ENCODE measurements at places on chromosomes 16 and 17.

DNA sequence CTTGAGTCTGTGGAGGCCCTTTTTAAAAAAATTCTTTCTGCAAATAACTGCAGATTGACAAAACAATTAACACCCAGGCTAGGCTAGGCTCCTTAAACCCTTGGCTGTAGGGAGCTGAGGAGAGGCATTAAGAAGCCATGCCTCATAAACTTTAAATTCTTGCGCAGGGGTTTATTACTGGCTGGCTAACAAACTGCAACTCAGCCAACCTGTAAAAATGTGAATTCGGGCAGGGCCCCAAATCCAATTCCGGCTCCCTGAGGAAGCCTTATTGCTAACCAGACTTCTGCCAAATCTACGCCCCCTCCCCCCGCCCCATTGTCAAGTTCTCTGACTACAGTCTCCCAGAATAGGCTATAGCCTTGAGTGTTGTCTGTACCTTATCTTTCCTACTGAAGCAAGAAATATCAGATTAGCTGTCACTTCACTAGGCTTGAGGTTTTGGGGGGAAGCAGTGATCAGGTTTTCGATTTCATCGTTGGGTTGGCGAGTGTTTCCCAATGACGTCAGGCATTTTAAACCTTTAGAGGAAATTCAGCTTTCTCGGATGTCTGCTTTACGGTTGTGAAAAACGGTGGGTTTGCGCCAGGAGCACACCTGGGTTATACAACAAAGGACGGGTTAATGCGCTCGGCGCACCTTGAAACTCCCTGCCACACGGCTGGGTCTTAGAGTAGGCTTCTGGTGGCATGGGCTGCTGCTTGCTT lies 2.0 kb downstream of the CDH3 start:
- DNase-seq = no peak

- no peak for DNase-seq
Measured at GRCh38 chr17:61134551-61135235, 264.9 kb upstream of the TBX2 start.

DNA sequence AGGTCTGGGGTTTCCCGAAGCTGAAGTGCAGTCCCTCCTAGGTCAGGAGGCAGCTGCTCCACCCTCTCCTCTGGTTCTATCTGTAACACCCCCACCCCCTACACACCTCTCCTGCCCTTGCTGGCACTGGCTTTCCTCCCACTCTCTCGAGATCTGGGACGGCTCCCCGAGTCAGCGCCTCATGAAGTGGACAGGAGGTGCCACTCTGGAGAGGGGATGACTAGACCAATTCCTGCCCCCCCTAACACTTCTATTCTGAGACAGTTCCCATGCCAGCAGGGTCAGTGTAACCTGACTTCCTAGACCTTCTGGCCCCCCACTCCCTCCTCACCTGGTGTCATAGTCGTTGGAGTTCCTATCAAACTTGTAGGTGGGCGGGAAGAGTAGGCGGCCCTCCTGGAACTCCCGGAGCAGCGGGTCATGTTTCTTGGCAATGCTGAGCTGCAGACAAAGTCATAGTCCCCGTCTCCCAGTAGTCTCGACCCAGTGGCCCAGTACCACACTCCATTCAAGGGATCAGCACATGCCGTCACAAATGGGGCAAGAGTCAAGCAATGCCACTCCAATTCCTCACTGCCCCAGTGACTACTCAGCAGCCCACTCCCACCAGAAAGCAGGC lies 9.7 kb downstream of the INPP5K start:
- DNase-seq = no peak

DNA sequence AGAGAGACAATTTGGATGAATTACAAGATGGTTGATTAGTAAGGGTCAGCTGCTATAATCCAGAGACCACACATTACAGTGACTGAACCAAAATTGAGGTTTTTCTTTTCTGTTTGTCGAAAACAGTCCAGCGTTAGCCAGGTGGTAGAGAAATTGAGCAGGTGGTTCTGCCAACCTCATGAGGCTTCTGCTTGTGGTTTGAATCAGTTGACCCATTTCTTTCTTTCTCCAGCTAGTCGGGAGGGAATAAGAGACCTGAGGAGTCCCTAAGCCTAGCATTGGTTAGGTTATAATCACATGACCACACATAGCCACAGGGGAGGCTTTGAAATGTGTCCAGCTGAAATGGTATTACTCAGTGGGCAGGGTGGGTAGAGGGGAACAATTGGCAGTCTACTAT lies 504.6 kb downstream of the HS3ST4 start:
- no peak for DNase-seq
